COR-L47 (cell line): ENCODE measurements at places on chromosomes 4 and X.
A peak's percentile ranks its signal among the peaks of the same experiment; 100 is the strongest.

DNA sequence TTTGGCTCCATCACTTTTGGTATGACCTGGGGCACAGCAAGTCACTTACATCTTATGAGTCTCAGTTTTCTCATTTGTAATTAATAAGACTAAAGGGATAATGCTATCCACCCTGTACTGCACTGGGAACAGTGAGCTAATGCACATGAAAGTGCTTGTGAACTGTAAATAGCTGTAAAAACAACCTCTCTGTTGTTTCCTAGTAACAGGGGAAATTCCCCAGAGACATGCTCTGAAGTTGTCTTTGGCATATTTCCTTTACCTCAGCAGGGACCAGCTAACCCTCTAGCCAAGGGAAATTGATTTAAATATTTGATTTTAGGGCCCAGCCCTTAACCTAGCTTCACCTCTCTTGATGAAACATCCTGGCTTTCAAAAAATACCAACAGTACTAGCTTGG lies 6.1 kb upstream of the CYSLTR1 start:
- no peak for DNase-seq

DNA sequence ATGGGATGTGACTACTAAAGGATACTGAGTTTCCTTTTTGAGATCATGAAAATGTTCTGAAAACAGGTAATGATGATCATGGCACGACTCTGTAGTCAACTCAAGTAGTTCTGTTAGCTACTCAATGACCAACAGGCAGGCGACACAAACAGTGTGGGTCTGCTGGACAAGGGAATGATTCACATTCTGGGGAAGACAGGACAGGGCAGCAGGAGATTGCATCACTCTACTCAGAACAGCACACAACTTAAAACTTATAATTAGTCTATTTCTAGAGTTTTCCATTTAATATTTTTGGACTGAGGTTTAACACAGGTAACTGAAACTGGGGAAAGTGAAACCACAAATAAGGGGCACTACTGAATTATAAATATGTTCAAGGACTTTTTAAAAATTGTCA lies 365.2 kb downstream of the PRDM5 start:
- no peak for DNase-seq

DNA sequence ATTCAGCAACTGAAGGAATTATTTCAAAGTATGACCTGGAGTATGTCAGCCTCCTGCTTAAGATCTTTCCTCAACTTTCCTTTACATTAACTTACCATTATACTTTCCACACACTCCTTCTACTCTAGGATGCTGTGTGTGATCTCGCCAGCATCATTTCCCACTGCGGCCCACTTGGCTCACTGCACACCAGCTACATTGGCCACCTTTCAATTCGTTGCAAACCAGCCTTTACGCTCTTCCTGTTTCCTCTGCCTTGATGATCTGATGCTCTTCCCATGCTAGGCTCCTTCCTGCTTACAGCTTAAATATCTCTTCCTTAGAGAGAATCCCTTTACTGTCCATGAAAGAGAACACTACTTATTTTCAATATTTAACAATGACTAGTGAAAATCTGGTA lies 95.1 kb downstream of the GPM6A start:
- DNase-seq: no peak

DNA sequence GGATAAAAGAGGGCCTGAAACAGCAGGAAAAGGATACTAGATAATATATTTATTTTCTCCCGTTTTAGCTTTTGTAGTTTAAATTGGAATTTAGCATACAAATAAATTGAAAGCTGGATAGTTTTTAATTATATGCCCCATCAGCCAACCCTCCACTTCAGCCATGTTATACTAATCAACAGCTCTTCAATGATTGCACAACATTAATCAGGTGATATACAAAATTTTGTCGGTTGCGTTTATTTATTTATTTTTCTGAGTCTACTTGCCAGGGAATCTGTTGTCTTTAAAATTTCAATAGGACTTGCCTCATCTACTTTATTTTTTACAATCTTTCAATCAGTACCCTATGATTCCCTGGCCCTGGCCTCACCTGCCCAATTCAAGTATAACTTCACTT lies 12.1 kb downstream of the DGKK start:
- DNase-seq: no peak

DNA sequence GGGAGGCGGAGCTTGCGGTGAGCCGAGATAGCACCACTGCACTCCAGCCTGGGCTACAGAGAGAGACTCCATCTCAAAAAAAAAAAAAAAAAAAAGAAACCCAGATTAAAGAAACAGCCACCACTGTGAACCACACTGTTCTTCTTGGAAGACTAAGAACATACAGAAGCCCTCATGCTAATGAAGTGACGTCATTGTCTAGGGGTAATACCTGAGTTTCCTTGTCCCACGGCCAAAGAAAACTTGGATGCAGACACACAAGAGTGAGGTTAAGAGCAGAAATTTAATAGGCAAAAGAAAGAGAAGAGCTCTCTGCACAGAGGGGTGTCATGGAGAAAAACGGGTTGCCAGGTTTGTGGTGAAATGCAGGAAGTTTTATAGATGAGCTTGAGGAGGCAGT lies 691.6 kb downstream of the NLGN4X start:
- DNase-seq: no peak

GRCh38 chrX:46796574-46797191 lies 37.8 kb upstream of the SLC9A7 start:
- peak; percentile 57 for DNase-seq

DNA sequence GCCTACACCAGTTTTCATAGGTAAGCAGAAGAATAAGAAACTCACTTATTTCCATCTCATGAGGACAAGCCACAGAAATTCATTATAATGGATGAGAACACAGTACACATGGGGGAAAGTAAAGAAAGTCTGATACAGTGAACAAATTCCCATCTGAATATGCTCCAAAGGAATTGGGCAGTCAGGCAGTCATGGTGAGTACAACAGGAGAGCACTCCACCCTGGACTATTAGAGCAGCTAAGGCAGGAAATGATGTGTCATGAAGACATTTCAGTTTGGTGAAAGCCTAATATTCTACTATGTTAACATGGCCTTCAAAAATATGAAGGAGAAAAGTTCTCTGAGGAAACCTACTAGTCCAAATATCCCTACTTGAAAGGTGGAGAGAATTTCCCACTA lies 92.0 kb upstream of the PRDX4 start:
- no peak for DNase-seq

GRCh38 chr4:129362691-129363274 lies 266.8 kb downstream of the C4orf33 start:
- peak; percentile 36 for DNase-seq

GRCh38 chr4:68494688-68495087 lies 47.4 kb downstream of the TMPRSS11E start:
- no peak for DNase-seq

- DNase-seq: no peak
Observed at GRCh38 chrX:152989292-152989658, 4.6 kb downstream of the PNMA5 start.
